GM23338 (cell line): ENCODE measurements at places on chromosomes 6 and 20. TPM values are rescaled to one million over a fixed set of nuclear protein-coding genes. Genes with fewer than 3 reads are reported as not detected.

DNA sequence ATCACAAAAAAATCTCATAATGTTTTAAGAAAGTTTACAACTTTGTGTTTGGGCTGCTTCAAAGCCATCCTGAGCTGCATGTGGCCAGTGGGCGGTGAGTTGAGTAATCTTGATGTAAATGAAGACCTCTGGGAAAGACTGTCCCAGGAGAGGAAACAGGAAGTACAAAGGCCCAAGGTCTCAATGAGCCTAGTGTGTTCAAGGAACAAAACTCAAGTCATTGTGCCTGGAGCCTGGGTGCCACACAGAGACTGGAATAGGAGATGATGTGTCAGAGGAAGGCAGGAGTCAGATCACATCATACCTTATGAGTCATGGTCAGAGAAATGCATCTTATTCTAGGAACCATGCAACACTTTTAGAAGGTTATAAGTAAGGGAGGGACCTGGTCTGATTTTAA, 51.5 kb downstream of the COL19A1 start:
- no peaks in the 10 kb centered on the region for H3K27me3 ChIP-seq
- DNase-seq: peak; percentile 6
- H3K36me3 ChIP-seq: no peaks in the 10 kb centered on the region

DNA sequence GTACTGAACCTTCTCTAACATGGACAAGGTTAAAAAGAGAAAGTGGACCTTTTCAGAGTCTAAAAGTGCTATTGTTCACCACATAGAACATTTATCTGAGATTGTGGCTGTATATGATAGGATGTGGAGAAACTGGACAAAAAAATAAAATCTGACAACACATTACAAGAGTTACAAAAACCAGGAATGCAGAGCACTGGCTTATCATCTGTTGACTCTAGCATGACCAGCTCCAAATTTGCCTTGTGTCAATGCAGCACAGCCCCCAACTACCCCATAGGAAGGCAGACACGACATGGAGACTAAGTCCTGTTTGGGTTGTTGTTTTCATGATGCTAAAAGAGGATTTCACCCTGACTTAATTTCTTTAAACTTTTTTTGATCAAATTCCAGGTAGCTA, 436.9 kb upstream of the MARCKS start:
- no peak overlapping the region for H3K4me3 ChIP-seq
- no peak for DNase-seq
- no peaks in the 10 kb centered on the region for H3K27me3 ChIP-seq
- no peaks in the 10 kb centered on the region for H3K4me1 ChIP-seq

DNA sequence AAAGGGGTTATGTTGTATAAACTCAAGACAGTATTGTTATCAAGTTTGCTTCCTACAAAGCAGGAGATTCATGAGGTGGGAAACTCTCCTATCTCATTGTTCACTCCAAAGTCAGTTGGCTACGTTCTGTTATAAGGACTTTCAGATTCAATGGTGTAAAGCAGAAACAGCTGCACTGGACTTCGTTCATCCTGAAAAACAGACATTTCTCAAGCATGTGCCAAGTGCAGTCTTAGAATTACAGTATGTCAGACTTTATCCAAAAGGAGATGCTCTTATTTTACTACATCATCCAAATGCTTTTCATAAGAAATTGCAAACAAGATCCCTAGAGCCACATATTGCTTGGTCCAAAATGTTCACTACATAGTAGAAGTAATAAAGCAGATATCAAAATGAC, 14.9 kb downstream of the COL21A1 start:
- no peak overlapping the region for H3K27ac ChIP-seq
- DNase-seq: no peak
- no peaks in the 10 kb centered on the region for H3K27me3 ChIP-seq
- H3K36me3 ChIP-seq: no peaks in the 10 kb centered on the region
- no peak overlapping the region for H3K4me3 ChIP-seq

DNA sequence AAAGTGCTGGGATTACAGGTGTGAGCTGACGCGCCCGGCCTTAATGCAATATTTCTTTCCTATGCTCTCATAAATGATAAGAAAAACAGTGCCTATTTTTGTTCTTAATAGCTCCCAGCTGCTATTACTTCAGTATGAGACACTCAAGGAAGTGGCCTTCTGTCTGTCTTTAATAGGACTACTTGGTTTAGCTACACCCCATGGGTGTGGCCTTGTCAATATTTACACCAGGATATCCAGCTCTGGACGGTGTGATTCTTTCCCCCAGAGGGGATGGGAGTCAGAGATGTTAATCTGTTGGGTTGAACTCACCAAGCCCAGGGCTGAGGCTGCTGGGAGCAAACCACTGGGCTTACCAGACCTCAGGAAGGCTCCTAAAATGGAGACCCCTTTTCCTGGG, 134.2 kb downstream of the CEP57L1 start:
- H3K27me3 ChIP-seq: no peaks in the 10 kb centered on the region
- no peaks in the 10 kb centered on the region for H3K36me3 ChIP-seq
- no peaks in the 10 kb centered on the region for H3K4me1 ChIP-seq
- H3K4me3 ChIP-seq: no peak overlapping the region
- no peak for DNase-seq
- no peak overlapping the region for H3K27ac ChIP-seq

DNA sequence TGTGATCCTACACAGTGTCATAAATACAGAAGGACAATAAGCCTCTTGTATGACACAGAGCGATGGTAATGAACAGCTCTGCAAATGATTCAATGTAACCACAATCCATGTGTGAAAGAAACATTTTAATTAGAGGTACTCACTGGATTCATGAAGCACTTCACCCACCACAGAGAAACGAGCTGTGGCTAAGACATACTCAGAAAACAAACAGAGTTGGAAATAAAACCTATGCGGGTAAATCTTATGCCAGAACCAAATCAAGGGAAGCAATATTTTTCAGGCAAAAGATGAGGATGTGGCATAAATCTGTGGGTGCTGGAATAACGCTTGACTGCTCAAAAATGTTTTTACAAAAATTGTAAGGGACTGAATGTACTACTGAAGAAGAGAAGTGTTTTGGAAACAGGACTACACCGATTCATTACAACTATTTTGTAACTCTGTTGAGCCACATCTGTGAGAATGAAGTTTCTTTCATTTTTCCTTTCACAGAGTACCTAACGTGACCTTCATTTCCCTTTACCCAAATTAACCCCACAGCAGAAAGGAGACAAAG, 112.1 kb downstream of the WDR27 start:
- H3K27me3 ChIP-seq: no peaks in the 10 kb centered on the region
- DNase-seq: no peak
- H3K27ac ChIP-seq: no peak overlapping the region
- no peak overlapping the region for H3K4me3 ChIP-seq
- H3K4me1 ChIP-seq: no peaks in the 10 kb centered on the region

DNA sequence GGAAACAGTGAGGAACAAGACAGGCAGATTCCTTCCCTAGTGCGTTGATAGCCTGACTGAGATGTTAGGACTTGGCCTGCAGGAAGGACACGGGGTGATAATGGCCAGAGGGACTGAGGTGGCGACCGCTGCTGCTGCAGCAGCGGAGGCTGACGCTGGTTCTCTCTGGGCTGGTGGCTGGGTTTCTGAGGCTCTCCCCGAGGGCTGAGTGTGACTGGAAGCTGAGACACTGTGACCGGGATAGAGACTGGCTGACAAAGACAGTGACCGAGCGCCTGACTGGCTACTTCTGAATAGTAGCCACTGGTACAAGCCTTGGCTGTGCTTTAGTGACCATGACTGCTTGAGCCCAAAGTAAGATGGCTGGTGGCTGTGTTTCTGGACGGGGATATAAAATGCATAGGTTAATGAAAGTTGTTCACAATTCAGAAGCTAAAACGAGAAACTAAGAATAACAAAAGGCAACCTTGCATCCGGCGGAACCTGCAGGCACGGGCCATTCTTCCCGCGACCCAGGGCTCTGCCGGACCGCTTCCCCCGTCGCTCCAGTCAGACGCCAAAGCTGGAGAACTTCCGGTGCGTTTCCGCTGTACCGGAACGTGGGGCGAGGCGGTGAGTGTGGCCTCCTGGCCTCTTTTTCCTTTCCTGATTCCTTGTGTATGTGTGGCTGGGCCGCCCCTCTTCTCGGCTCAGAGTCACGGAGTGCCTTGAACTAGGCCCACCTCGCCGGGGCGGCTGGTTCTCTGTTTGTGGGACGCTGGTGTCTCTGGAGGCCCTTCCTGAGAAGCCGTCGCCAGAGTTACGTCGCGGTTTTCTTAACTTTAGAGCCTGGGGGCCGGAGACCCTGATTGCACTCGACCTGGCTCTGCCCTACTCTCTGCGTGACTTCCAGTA, at the start of gene AAR2:
AAR2 (plus strand) TSS at position 587 of the 894 bp plus-strand sequence. CDS start 3,391 bp downstream, outside the sequence.
- peak; percentile 93 for DNase-seq
- peaks cover 15% of the 10 kb centered on the region for H3K4me1 ChIP-seq
- no peaks in the 10 kb centered on the region for H3K27me3 ChIP-seq

DNA sequence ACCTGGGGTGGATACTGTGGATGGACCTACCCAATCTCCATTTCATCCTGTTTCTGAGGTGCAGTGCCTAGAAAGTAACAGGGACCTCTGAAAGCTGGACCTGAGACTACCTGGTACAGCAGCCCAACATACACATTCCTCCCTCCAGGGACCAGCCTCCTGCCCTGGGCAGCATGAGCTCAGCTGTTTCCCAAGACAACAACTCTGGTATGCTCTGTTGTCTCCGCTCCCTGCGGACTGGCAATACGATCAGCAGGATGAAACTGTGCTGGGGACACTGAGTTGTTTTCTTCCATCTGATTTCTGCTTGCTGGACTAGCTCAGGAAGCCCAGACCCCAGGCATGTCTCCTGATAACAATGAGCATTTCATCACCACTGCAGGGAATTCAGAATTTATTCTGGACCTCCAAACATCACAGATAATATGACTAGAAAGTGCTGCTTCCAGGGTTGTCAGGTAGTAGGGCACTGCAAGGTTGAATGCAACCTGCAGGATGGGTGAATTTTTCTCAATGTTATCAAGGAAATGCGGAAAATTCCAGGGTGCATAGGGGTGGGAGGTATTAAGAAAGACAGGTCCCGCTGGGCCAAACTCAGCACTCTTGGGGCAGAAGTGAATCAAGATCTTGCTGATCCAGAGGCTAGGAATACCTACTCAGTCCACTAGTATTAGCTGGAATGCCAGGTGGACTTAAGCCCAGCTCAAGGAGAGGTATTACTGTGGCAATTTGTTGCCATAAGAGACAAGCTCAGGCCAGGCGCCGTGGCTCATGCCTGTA, 38.9 kb upstream of the SLC4A11 start:
- DNase-seq: peak; percentile 36
- H3K4me3 ChIP-seq: no peak overlapping the region
- no peak overlapping the region for H3K27ac ChIP-seq
- H3K36me3 ChIP-seq: no peaks in the 10 kb centered on the region
- H3K4me1 ChIP-seq: no peaks in the 10 kb centered on the region
- H3K27me3 ChIP-seq: no peaks in the 10 kb centered on the region

DNA sequence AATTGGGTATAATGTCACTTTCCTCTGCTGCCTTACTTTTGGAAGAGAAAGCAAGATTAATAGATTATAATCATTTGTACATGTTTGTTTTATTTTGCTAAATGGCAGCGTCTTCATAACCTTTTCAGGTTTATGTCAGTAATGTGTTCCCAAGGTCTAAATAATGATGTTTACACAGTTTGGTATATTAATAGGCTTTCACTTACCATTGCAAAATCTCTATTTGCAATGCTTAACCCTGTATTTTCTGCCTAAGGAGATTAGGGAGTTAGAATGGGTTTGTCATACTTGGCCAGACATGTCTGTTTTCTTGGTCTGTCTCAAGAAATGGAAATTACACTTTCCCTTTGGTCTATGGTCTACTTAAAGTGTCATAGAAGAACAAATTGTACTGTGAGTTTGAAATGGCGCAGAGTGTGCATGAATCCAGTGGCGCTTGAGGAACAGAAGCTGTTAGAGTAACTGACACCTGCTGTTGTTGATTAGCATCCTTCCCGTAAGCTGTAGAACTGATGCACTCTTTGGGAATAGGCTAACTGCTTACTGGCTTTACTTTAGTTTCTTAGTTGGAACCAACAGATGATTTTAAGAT, 261.1 kb downstream of the SAMD5 start:
- H3K27ac ChIP-seq: no peak overlapping the region
- no peaks in the 10 kb centered on the region; the same call in 1 of the 2 replicates for H3K4me1 ChIP-seq
- DNase-seq: no peak
- no peaks in the 10 kb centered on the region for H3K36me3 ChIP-seq

DNA sequence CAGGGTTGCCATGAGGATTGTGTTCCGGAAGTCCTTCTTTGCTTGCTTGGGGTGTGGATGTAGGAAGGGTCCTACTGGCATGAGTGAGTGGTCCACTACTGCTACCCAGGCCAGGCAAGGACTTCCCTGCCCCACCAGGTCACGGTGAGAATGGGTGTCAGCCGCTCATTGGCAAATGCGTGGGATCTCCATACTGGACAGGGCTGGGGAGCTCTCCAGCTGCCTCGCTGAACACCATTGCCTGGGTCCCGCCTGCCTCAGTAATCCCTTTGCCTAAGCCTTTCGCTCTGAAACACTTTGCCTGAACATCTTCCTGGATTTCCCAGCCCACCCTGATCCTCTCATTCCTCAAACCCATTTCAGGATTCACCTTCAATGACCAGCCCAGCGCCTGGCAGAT, 59.5 kb downstream of the CTCFL start:
- no peak for DNase-seq
- H3K4me1 ChIP-seq: peaks cover 9% of the 10 kb centered on the region
- no peak overlapping the region for H3K27ac ChIP-seq
- H3K4me3 ChIP-seq: no peak overlapping the region
- H3K36me3 ChIP-seq: no peaks in the 10 kb centered on the region
- H3K27me3 ChIP-seq: no peaks in the 10 kb centered on the region

DNA sequence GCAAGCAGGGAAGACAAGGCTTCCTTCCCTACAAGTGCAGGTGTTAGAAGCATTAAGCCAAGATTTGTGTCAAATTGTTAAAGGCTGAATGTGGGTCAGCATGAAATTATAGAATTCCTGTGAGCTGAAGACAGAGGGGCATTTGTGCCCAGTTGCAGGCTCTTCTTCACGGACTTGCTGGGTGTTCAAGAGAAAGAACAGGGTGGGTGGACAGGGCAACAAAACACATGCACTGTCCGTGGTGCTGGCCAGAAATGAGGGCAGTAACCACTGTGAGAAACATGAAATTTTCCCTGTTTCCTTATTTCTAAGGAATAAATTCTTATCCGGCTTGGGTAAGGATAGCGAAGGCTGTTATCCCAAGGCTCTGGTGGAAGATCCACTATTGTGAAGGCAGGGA, 579.5 kb upstream of the HTR1E start:
- H3K4me1 ChIP-seq: 0 out of 2 replicates have a peak, but pooled peaks cover 5% of the 10 kb centered on the region

SERINC1 gene
- 41.8 and 43.0 TPM in 2 replicates for total RNA-seq

SNX21 gene
- 26.7 and 31.5 TPM in 2 replicates for total RNA-seq

ZC3H12D gene
- 0.04 and 0.07 TPM in 2 replicates for total RNA-seq
